ENCODE measurements at places on chromosomes 6 and 20.

GRCh38 chr20:37291724-37292126, 2.3 kb downstream of the MANBAL start:
- no peak for DNase-seq

- no peak for DNase-seq
These were observed 104.0 kb downstream of the CD2AP start for GRCh38 chr6:47581591-47581990.

- DNase-seq: no peak
These were observed 27.8 kb downstream of the FOXA2 start for GRCh38 chr20:22556565-22557056.

GRCh38 chr6:28727559-28728211, 196.1 kb downstream of the TRIM27 start:
- no peak for DNase-seq

DNA sequence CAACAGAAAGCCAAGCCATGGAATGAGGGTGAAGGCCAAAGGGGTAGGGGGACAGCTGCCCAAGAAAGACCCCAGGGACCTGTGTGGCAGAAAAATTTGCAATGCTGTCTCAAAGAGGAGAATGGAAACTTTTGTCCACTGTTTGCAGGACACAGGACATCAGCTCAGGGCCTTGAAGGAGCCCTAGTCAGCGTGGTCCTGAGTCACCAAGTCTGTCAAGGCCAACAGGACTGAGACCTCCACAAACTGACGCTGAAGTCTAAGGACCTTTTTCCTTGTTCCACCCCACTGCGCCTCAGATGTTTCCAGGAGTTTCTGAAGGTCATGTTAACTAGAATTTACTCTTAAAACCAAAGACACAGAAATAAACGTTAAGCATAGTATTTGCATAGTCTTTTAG, 31.8 kb upstream of the AVP start:
- no peak for DNase-seq

GRCh38 chr6:117485433-117485832, 3.0 kb downstream of the DCBLD1 start:
- no peak for DNase-seq

DNA sequence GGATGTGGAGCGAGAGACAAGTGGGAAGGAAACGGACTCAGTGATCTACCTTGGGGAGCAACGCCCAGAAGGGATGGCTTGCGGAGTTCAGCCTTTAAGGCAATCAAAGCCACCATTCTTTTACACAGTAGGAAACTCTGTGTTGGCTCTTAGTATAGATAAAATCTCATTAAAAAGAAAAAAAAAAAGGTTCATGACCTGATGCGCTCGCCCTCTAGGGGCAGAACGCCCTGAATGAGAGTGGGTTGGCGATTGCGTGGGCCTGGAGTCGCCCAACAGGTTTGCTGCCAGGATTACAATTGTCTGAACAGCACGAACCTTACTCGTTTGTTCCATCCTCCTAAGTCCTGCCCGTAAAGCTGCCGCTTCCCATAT, 1.2 kb downstream of the TPD52L1 start:
- no peak for DNase-seq

GRCh38 chr6:150491131-150491810, 108.4 kb upstream of the PLEKHG1 start:
- DNase-seq: no peak

DNA sequence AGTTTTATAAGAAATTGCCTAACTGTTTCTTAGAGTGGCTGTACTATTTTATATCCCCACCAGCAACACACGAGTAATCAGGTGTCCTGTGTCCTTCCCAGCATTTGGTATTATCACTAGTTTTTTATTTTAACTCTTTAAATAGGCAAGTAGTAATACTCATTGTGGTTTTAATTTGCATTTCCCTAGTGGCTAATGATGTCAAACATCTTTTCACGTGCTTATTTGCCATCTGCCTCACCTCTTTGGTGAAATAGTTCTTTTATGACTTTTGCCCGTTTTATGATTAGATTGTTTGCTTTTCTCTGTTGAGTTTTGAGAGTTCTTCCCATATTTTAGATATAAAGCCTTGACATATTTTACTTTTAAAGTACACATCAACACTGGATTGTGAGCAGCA, 57.8 kb downstream of the GCLC start:
- no peak for DNase-seq

GRCh38 chr20:6157345-6157744, 34.5 kb upstream of the FERMT1 start:
- DNase-seq: no peak

- DNase-seq: no peak
These were observed 490.2 kb downstream of the EPM2A start for GRCh38 chr6:145245119-145245518.

GRCh38 chr6:158358450-158359077, 46.3 kb downstream of the TULP4 start:
- DNase-seq: no peak

DNA sequence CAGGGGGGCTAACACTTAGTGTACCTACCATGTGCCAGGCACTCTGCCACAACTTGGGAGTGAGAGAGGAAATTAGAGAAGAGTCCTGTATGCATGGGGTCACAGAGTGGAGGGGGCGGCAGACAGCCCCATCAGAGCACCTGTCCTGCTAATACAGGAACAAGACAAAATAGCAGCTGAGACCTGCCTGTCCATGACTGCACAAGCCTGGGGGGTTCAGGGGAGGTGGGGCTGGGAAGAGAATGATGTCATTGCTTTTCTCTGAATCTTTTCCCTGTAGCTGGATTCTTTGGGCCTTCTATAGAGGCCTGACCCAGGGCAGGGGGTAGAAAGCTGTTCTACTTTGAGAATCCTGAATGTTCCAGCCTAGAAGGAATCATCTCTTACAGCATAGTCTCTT, 37.4 kb downstream of the FOXP4 start:
- DNase-seq: no peak

- DNase-seq: peak; percentile 98
These were observed 109.4 kb upstream of the EMILIN3 start for GRCh38 chr20:41476013-41476441.

DNA sequence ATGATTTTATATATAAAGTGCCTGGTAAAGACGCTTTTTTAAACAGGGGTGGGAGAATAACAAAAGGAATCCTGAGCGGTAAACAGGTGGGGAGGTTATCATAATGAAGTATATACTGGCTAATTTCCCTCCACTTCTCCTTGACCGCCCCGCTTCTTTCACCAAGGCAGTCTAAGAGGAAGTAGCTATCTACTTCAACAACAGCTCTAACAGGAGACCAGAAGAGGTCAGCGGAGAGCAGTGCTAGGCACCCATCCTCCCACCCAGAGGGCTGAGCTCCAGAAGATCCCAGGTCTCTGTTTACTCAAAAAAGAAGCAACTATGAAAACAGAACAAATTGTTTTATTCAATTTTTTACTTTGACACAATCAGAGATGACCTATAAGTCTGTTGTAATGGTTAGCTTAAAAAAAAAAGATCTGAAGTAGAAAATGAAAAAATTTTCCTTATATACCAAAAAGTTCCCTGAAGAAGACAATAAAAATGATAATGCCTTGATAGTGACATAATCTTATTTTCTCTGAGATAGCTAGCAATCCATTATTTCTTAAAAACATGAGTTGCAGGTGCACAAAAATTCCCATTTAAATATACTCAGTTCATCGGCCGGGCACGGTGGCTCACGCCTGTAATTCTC, 141.1 kb downstream of the PDSS2 start:
- peak; percentile 57 for DNase-seq

- DNase-seq: no peak
These were observed 244.1 kb upstream of the TBX18 start for GRCh38 chr6:85008296-85009009.

DNA sequence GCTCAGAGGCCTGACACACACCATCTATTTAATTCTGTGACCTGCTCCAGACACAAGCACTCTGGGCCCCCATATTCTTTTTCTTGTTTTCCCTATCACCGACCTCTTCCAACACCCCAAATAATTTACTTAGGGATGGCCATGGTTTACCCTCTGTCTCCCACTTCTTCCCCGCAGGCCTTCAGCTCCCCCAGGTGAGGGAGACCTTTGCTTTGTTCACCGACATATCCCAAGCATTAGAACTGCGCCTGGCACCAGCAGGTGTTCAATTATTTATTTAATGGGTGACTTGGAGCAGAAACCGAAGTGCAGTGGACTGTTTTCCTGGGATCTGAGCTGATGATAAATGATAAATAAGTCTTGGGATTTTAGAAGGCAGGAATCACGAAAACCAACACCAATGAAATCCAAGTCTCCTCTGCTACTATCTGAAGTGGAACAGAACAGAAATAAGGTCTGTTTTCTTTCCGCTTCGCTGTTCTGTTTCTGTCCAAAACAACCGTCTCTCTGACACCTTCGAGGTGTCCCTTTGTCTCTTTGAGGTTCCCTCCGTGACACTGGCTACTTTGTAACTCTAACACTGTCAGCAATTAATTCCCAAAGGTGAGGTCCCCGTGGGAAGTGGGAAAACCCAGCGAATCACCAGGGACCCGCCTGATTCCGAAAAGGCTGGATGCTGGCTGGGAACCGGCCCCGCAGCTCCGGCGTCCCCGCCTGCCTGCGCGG, 1.1 kb upstream of the RIN2 start:
- DNase-seq: peak; percentile 48

GRCh38 chr6:128367437-128367836, 153.0 kb downstream of the PTPRK start:
- peak; percentile 46 for DNase-seq

- DNase-seq: no peak
These were observed 3.5 kb upstream of the TFAP2A start for GRCh38 chr6:10418361-10418861.

DNA sequence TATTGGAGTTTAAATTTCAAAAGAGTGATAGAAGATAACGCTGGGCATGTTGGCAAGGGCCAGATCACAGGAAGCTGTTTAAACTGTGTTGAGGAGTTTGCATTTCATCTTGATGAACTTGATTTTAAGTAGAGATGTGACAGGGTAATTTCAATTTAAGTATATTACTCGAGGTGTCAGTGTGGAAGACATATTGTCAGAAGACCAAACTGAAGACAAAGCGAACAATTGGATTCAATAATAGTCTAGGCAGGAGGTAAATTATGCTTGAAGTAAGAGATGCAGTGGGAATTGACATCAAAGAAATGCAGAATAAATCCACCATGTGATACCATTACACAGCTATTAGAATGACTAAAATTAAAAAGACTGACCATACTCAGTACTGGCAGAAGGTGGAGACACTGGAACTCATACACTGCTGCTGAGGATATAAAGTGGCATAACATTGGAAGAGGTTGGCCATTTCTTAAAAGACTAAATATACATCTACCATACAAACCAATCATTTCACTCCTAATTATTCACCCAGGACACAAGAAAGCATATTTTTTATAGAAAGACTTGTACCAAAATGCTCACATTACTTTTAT, 240.8 kb downstream of the ARHGAP18 start:
- DNase-seq: no peak

DNA sequence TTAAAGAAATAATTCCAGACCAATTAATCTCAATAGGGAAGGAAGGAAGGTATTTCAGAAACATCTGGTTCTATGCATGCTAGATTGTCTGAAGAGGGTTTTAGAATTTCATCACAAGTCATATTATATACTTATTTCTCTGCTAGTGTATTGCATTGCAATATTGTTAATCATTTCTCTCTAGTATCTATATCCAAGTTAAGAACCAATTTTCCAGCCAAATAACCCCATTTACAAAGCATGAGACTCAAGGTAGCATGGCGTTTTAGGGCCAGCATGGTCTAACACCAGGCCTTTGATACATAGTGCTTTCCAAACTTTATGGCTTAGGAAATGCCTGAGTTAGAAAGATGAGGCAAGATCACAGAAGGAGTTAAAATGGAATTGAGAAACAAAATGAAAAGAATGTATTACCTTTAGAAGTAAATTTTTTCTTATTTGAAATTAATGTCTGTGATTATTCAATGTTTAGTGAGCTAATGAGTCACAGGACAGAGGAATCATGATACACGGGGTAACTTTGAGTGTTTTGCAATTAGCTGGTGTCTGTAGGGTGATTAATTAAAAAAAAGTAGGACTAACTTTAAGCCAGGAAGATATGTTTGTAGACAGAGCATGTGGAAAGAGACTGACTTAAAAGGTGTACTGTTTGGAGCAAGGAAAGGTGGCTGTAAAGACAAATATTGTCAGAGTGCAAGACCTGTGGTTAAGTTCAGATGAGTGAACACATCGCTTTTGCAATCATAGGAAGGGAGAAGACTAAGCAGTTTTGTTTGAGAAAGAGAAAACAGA, 1006.2 kb upstream of the CITED2 start:
- no peak for DNase-seq
